ENCODE measurements at places on chromosomes 7 and 10.

DNA sequence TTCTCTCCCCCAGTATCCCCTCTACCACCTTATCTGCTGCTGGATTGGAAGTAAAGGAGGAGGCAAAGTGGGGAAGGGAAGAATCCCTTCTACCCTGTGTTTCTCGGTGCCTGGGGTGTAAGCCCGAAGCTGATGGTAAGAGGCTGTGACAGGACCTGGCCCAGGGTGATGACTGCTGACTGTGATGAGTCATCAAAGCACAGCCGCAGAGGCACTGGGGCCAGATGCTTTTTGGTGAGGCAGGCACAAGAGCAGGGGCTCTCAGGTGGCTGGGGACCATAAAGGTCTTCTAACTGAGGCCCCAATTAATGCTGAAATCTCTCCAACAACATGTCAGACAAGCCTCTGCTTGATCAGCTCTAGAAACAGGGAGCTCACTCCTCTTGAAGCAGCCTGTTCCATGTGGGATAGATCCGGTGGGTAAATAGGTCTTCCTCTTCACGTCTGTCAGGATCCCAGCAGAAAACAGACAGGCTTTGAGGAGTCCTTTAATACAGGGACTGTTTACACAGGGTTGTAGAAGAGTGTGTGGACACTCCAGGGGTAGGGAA lies 86.1 kb upstream of the PCBD1 start:
- no peak for DNase-seq

DNA sequence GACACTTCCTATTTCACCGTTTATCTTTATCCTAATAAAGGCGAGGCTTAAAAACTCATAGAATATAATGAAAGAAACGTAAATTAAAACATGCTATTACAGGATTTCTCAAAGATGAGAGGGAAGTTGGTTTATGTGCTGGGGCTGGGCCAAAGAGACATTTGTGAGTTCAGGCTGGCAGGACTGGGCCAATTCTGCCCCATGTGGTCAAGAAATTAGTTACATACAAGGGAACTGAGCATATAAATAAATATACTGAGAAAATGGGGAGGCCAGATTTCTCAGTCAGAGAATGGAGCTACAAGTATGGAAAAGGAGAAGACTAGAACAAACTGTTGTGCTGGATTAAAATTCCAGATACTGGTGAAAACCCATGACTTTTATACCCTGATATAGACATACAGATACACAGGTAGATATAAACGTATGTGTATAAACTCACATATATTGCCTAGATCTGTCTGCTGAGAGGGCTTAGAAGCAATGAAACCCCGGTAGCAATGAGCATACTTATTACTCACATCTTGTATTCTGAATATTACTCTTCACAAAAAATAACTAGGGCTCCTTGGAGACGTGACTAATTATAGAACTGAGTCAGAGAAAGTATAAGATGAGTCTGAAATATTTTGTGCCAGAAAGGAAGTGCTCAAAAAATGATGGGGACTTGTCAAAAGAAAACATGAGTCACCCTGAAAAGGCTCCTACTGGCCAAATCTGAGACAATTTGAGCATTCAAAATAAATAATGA lies 155.7 kb upstream of the FGFR2 start:
- no peak for DNase-seq

GRCh38 chr7:158355456-158356065 lies 232.1 kb downstream of the PTPRN2 start:
- DNase-seq, result no peak

DNA sequence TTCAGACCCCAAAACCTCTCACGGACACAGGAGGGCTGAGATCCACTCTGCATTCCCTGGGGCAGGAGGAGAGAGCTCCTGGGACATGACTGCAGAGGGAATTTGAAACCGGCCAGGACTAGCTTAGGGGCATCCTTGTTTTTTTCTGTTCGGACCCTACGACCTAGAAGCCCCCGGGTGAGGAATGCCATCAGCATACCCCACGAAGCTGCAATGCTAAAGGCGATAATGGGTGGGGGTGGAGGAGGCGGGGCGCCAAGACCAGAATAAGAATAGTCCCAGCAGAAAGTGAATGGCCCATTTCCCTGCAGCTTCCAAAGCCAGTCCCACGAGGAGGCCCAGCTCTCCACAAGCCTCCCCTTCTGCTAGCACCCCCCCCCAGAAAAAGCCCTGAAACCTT lies 4.0 kb downstream of the PDGFA start:
- no peak for DNase-seq

DNA sequence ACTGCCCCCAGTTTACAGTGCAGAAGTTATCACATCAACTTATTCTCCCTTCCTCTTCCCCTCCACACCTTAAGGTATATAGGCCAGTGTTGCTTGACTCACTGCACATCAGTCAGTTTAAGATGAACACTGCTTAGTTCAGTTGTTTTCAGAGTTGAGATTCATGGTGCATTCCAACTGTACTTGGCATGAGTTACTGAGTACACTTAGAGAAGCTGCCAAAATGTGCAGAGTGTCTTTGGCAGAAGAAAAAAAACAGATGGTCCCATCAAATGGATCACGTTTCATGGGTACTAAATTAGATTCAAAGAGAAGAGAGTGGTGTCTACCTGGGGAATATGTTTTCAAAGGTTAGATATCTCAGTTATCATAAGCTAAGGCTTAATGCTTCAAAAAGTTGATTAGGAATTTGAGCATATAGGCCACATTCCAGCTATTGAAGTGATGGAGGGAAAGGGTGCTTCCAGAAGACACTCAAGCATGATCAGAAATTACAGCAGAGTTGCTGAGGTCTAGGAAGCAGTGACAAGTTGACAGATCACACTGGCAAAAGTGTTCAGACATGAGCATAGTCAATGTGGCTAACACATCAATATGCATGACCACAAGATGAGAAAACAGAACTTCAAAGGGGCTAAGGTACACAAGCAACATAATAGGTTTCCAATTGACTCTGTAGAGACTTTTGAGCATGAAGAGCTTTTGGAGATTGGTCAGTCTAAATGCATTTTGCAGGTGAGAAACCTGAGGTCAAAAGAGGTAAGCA lies 579.2 kb upstream of the CELF2 start:
- no peak for DNase-seq

- no peak for DNase-seq
These were observed 410.0 kb upstream of the RNF32 start for GRCh38 chr7:156230576-156230975.

DNA sequence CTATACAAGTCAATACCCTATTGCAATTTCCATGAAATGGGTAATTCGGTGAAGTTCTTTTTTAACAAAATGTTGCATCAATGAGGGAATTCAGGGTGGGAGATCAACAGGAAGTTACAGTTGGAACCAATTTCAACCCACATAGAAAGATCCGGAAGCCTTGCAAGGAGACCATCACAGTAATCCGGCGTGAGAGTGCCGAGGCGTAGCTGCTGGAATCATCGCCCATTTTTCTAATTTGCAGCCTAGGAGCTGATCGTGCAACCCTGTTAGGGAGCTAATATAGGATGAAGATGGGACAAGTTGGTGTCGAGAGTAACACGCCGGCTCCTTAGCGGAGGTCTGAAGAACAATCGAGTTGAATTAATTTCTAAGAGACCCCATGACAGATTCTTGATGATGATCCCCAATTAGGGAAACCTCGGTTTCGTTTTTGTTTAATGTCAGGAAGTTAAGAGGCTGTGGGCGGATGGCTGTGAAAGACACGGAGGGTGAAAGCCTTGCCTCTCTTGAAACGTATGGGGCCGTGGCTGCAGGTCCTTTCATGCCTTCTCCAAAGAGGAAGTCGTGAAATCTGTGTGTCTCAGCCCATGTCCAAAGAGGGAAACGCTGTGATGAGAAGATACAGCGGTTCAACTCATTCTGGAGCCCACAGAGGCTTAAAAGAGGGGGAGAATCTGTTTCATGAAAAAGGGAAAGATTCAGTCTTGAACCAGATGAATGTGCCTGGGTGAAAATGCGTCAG lies 51.2 kb upstream of the CARD11 start:
- DNase-seq, result no peak

DNA sequence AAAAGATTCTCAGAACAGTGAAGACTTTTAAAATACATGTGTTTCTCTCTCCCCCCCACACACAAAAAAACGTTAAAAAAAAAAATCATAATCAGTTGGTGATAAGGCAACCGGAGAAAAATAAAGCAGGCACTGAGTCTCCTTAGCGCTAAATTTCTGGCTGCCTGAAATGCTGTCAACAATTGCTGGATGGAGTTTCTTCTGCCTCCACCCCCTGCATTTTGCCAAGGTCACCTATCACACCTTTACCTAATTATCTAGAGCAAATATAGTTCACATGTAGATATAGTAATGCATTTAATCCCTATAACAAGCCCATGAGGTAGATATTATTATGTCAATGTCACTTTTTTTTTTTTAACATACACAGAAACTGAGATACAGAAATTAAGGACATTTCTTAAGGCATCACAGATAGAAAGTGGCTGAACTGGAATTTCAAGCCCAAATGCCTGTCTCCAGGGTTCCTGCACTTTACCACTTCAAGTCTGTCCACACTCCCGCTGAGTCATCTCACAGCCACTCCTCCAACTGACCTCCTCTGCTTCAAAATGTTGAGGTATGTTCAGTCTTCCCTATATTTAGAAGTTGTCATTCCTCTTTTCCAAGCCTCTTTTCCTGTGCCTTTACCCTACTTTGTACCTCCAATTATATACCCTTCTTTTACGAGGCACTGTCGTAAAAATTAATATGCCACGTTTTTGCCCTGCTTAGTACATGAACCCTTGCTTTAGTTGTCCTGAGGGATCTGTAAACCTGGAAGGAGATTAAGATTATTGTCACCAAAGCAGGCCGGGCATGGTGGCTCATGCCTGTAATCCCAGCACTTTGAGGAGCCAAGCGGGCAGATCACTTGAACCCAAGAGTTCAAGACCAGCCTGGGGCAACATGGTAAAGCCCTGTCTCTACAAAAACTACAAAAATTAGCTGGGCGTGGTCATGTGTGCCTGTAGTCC lies 72.8 kb upstream of the MPP7 start:
- DNase-seq, result peak; percentile 4

DNA sequence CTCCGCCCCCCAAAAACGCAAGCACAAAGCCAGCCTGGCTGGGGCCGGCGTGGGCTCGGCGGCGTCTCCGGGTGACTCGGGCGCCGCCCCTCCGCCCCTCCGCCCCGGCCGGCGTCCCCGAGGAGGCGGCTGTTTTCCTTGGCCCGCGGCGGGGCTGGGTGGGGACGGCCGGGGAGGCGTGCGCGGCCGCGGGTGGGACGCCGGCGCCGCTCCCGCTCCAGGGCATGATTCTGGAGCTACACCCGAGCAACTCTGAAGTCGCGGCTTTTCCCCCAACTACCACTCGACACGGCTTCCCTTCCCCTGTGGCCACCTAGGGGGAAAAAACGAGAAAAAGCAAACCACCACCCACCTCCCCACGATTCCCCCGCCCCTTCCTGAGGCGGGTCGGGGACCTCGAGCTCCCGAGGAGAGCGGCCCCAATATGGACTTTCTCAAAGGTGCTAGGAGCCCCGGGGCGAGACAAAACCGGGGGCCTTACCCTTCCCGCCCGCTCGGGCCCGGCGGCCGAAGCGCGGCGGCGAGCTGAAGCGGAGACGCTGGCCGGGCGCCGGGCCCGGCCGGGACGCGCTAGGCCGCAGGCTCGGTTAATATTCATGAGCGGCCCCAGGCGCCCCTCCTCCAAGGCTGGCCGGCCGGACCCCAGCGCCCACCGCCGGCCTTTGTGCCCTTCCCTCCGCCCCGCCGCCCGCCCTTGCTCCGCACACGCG lies 856 bp downstream of the ARHGAP21 start:
- DNase-seq, result no peak

DNA sequence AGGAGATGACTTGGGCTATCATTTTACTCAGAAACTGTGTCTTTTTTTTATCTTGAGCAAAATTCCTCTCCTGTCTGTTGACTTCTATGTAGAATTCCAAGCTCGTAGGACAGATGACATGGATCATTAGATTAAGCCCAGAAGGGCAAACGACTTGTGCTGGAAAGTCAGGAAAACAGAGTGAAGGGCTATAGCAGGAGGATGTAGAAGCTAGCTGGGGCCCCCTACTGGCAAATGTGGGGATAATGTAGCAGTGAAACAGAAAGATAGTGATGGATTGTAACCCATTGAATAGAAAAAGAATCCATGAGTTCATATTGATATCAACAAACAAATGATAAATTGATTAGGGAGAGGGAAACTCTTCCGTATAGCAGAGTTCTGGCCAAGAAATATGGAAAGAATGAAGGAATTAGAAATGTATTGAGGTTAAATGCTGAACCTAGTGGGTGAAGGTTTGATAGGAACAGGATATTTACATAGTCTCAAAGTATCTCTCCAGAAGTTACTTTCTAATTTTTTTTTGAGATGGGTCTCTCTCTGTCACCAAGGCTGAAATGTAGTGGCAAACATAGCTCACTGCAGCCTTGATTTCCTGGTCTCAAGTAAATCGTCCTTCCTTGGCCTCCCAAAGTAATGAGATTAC lies 103.6 kb downstream of the LYZL1 start:
- DNase-seq, result peak; percentile 15

GRCh38 chr7:11193131-11193867 lies 219.6 kb downstream of the PHF14 start:
- peak; percentile 85 for DNase-seq

DNA sequence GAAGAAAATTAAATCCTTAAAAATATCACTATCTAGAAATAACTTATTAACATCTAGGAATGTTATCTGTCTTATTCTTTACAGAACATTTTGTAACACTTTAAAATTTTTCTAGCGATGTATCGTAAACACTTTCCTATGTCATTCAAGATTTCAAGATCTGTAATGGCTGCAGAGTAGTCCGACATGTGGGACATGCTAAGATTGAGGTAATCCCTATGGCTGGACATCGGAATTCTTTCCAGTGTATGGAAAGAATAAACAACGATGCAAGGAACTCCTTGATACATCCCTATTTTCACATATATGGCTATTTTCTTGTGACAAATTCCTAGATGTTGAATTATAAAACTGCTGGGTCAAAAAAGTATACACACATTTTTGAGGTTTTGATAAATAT lies 37.5 kb downstream of the GNA12 start:
- DNase-seq, result no peak

GRCh38 chr10:34024693-34025425 lies 690.4 kb upstream of the NRP1 start:
- DNase-seq, result no peak

- DNase-seq, result no peak
These were observed 323.3 kb upstream of the KAT6B start for GRCh38 chr10:74502963-74503608.

DNA sequence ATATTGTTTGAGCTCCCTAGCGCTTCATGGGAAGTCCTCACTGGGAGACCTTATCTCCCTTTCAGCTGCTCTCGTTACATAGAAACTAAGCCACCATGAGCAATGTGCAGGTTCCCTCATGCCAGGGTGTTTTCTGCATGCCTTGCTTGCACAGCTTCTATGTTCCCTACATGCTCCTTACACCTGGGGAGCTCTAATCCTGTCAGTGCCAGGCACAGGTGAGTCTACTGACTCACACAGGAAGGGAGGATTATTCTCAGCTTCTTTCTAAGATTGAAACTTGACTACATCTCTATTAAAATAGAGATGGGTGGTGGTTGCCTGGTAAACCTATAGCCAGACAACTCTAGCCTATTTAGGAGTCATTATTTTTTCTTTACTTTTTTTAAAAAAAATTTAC lies 375.7 kb upstream of the CDC14C start:
- DNase-seq, result no peak

DNA sequence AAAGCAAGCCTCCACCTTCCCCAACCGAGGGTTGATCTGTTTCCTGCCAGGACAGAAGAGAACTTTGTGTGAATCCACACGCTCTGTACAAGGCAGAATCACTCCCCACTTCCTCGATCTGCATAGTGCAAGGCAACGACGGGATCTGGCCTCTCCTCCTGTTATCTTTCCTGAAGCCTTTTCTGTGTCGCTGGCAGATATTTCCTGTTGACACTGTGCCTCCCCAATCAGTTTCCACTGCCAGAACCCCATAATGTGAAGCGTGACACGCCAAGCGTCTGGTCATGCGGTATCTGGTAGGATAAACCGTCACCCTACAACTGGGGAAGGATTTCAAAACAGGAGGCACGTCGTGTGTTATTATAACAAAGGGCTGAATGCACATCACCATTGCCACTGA lies 57.2 kb downstream of the FAM171A1 start:
- no peak for DNase-seq
